Activated T-helper 1 cell treated with anti-CD3 and anti-CD28 coated beads, Interleukin-2, amount 50 U/mL, for 16 hours (primary cell): ENCODE measurements at places on chromosomes 4 and X.

- DNase-seq, result no peak
Observed at GRCh38 chr4:165953181-165953580, 80.1 kb downstream of the TLL1 start.

- DNase-seq, result no peak
Observed at GRCh38 chr4:154312246-154312645, 179.4 kb downstream of the DCHS2 start.

DNA sequence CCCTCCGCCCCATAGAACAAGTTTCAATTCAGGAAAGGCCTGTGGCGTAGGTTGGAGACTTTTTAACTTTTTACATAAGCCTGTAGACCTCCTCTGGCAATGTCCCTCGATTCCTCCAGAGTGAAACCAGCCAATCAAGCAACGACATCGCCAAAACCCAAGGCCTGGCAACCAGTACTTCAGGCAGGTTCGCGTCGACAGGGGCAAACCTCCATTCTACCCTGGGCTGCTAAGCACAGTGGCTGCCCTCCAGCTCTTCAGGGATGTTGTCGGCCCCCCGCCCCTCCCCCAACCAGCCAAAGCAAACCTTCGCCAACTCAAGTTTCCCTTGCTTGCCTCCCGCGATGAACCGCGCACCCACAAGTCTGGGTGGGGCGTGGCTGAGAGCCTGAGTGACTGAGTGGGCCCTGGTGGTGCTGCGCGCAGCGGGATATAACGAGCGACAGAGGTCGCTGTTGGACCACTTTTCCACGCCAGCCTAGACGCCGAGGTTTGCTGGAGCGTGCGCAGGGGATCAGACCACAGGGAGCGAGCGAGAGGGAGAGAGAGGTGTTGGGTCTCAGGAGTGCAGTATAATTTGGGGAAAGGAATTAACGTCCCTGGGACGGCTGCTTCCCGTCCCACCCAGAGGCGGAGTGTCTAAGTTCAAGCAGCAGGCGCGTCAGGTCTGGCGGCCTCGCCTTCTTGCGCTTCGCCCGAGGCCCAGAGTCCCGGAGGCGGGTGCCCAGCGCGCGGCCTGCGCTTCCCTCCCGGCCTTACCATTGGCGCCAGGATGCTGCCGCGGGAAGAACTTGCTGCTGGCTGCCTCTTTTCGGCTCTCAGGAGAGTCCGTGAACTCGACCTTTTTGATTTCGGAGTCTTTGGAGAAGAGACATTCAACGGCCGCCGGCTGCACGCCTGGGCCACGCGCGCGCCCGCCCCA is 9.0 kb upstream of the PITX2 start:
- DNase-seq, result no peak

GRCh38 chr4:57103051-57103450 is 7.1 kb downstream of the IGFBP7 start:
- no peak for DNase-seq

GRCh38 chrX:103530545-103530944 is 11.3 kb upstream of the RAB40A start:
- DNase-seq, result no peak

- no peak for DNase-seq
Observed at GRCh38 chr4:39770471-39770870, 72.5 kb downstream of the UBE2K start.

DNA sequence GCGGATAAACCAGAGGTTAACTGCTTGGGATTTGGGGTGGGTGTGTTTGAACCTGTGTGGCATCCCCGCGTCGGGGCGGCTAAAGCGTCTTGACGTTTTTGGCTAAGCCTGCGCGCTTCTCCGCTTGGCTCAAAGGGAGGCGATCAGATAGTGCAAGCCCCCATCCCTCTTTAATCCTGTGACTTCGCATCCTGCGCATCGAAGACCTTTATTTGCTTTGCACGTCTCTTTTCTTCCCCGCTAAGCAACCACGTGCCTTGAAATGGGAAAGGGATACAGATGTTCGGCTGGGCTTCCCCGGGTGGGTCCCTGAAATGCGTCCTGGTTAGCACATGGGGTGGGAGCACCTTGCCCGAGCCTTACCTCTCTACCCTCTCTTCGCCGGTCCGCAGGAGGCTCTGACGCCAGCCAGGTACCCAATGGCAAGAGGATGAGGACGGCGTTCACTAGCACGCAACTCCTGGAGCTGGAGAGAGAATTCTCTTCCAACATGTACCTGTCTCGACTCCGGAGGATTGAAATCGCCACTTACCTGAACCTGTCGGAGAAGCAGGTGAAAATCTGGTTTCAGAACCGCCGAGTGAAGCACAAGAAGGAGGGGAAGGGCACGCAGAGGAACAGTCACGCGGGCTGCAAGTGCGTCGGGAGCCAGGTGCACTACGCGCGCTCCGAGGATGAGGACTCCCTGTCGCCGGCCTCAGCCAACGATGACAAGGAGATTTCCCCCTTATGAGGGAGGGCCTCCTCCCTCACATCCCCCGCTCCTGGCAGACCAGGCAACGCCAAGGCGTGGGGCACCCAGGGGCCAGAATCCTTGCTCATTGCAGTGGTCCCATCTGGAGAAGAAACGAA is 1.5 kb downstream of the GSX2 start:
- no peak for DNase-seq

- DNase-seq, result no peak
Observed at GRCh38 chrX:42149281-42149680, 225.9 kb upstream of the CASK start.
